ENCODE measurements at places on chromosomes 13 and 19.

GRCh38 chr13:42388326-42388725, 116.4 kb downstream of the AKAP11 start:
- no peak for DNase-seq

DNA sequence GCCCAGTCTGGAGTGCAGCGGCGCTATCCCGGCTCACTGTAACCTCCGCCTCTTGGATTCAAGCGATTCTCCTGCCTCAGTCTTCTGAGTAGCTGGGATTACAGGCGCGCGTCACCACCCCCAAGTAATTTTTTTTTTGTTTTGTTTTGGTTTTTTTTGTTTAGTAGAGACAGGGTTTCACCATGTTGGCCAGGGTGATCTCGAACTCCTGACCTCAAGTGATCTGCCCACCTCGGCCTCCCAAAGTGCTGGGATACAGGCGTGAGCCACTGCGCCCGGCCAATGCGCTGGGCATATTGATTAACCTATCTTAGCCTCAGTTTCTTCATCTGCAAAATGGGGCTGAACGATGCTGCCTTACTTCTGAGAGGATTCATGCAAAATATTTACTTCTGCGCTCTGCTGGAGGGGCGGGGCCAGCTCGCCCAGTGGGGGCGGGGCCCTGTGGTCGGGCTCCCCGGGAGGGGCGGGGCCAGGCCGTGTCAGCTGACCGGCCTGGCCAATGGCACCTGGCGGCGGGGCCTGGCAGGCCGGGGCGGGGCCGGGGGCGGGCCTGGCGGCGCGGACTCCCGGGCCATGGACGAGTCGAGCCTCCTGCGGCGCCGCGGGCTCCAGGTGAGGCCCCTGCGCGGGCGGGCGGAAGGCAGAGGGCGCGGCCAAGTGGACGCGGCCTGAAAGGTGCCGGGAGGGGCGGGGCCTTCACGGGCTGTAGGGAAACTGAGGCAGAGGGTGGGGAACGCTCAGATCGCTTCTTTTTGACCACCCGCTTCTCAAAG, at the start of gene MAST3:
Gene MAST3 (plus strand): TSS at position 562 of the 776 bp plus-strand sequence. CDS start 15 bp downstream, at position 577.
- DNase-seq = peak; percentile 92

DNA sequence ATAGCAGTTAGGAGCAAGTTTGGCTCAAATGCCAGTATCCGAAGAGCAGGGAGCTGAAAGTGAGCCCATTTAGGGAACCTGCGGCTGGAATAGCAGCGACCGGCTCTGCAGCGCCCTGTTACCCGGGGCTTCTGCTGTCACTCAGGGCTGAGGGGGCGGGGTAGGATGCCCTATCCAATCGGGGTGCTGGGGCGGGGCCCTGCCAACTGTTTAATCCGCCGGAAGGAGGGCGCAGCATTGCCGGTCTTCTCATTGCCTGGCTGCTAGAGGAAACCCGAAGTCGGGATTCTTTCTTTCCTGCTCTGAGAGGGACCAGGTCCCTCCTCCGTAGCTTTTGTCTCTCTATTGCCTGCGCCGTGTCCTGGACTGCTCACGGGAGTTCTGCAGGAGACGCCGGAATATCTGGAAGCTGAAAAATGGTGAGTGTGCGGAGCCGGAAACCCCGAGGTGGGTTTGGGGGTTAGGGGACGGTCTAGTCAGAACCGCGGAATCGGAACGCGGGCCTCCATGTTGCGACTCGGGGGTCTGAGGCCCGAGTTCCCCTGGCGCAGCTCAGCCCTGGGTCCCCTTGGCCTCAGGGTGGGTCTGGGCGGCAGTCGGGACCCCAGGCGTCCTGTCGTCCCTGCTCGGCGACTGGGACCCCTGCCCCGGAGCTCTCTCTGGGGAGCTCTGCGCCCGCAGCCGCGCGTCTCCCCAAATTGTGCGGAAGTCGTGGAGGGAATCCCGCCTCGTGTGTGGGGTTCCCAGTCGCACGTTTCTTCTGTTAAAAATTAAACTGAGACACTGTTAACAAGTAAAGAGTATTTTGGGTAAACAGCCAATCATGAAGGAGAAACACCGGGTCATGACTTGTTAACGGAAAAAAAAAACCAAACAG, 22.8 kb downstream of the ZNF763 start:
- DNase-seq = peak; percentile 94

GRCh38 chr13:103516015-103516795, 450.0 kb upstream of the SLC10A2 start:
- no peak for DNase-seq

GRCh38 chr13:110291286-110291685, 15.7 kb downstream of the COL4A1 start:
- DNase-seq = no peak

DNA sequence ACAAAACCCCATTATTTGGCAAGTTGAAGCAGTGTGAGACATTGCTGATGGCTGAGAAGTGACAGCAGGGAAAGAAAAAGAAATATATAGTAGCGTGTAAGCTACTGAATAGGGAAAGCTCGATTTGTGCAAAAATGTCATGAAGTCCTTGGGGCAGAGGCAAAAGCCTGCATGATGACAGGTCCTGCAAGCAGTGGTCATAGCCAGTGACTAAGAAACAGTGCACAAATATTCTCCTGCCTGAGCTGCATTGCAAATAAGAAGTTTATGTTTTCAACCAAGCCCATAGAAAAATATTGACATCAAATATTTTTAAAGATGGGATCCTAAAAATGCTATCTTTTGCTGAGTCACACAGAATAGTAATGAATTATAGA, 270.0 kb downstream of the SLITRK6 start:
- no peak for DNase-seq

DNA sequence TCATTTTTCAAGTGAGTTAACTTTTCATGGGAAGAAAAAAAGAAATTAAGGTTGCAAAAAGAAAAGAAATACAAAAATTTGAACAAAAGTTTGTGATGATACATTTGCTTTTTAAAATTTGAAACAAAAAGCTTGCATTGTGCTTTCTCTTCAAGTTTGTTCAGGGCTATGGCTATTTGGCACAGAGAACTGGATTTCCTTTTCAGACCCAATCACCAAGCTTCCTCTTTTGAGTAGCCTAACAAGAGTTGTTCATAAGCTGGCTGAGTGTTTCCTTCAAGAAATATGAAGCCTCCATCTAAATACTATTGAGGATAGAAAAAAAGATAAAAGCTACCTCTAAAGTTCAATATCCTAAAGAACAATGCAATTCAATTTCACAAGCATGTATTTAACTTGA, 787.8 kb downstream of the LIG4 start:
- no peak for DNase-seq

- no peak for DNase-seq
These were observed 62.4 kb upstream of the GJB6 start for GRCh38 chr13:20294497-20294896.

- DNase-seq = peak; percentile 86
These were observed 135.2 kb downstream of the TSHZ3 start for GRCh38 chr19:31214086-31214485.

GRCh38 chr19:7983995-7984837, 21.2 kb downstream of the ELAVL1 start:
- no peak for DNase-seq

GRCh38 chr13:49254007-49254406, 6.3 kb downstream of the CDADC1 start:
- no peak for DNase-seq

All from inflammatory macrophage treated with lipopolysaccharide for 1 hour (primary cell).